Activated CD4-positive, alpha-beta T cell treated with anti-CD3 and anti-CD28 coated beads for 36 hours (primary cell): ENCODE measurements at places on chromosomes 5 and 9. TPM values are rescaled to one million over a fixed set of nuclear protein-coding genes. Genes with fewer than 3 reads are reported as not detected.
A peak's percentile ranks its signal among the peaks of the same experiment; 100 is the strongest.

The MEGF9 gene
- 3.6 TPM for total RNA-seq

DNA sequence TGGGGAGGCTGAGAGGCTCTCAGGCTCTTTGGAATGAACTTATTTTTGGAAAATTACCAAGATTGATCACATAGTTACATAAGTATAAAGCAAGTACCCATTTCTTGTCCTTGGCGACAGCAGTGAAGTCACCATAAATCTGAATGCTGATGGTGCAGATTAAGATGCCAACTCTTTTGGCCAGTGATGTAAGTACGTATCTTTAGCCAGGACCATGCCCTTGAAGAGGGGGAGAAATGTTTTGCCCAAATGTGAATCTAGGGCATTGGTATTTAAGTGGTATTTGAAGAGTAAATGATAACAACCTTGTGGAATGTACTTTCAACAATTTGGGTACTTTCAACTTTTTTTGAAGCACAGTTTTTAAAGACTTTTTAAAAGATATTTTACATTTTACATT is 68.2 kb upstream of the RAD23B start:
- no peak for DNase-seq

- DNase-seq = no peak
Observed at GRCh38 chr5:72407541-72407940, 87.4 kb downstream of the PTCD2 start.

DNA sequence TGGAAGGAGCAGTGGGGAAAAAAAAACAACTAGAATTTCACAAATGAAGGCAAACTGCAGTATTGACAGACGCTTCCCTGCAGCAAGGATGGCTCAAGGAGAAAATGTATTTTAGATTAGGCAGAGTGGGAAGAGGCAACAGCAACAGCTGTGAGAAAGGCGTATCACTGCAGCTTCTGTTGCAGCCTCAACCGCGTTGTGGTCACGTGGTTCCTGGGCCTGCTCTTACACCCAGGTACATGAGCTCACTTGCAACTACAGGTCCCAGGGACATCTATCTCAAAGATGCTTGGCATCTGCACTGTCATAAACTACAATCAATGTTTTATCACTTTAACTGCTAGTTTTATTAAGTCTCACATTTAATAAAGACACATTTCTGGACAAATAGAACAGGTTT is 36.0 kb upstream of the GOLM1 start:
- DNase-seq = peak; percentile 8

DNA sequence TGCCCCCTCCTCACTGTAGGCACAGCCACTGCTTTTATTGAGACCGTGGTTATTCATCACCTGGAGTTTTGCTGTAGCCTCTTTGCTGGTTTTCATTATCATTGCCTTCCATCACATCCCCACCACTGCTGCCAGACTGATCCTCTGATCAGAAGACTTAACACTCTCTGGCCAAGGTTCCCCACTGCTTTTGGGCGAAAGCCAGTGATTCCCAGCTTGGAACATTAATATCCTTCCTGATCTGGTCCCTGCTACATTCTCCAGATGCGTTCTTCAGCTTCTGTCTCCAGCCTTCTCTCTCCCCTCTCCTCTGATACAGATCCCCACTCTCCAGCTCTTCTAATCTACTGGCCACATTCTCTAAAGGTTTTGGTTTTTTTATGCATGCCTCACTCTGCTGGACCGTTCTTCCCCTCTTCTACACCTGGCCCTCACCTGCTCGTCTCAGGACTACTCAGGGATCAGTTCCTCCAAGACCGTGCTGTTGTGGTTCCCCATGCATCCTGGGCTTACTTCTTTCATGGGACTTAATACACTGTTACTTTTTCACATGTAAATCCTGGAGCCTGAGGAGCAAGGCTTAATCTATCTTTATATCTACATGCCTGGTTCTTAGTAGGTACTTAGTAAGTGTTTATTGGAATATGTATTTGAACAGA is 115.0 kb downstream of the PRKACG start:
- no peak for DNase-seq

DNA sequence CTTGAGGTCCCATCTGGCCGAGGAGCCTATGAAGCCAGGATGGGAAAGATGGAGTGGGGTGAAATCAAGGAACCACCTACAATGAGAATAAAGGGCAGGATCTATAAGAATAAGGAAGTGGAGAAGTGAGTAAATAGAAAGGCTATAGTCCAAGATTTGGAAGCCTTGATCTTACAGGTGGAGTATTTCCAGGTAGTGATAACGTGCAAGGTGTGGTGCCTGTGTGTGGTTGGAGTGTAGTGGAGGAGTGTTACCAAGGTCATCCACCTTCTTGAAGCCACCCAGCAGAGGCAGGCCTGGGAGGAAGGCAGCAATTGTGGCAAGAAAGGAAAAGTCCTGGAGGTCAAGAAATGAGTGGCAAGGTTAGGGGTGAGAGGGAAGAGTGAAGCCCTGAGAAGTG is 72.9 kb downstream of the IQGAP2 start:
- DNase-seq = no peak
